SW 1271 (cell line): ENCODE measurements at places on chromosomes 1 and 21.

GRCh38 chr1:27804791-27805190, 25.8 kb upstream of the PPP1R8 start:
- DNase-seq, result no peak

- DNase-seq, result no peak
Measured at GRCh38 chr1:112007169-112007568, 17.7 kb upstream of the KCND3 start.

GRCh38 chr21:37764691-37765090, 151.6 kb downstream of the KCNJ6 start:
- DNase-seq, result no peak

DNA sequence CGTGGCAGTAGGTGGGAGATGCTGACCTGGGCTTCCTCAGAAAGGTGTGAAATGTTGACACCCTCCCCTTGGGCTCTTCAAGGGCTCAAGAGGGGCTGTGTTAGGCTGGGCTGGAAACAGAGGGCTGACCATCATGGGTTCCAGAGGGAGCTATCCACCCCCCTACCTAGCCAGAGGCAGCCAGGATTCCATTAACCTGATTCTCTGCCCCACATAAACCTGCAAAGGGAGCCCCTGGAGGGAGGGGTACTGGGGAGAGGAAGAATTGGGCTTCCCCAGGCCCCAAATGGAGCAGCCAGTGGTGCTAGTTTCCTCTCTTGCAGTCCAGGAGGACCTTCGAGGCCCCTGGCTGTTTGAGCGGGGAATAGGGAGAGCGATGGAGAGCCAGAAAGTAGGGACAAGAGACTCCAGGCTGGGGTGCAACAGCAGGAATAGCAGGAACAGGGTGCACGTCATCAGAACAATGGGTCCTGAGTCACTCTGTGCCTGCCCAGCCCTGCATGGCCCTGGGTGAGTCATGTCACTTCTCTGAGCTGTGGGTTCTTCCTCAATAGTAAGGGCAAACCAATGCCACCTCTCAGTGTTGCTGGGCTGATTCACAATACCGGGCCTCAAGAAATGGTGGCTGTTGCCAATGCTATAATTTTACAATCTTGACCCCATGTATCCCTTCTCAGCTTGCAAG, 121.2 kb downstream of the EPHB2 start:
- DNase-seq, result peak; percentile 83

DNA sequence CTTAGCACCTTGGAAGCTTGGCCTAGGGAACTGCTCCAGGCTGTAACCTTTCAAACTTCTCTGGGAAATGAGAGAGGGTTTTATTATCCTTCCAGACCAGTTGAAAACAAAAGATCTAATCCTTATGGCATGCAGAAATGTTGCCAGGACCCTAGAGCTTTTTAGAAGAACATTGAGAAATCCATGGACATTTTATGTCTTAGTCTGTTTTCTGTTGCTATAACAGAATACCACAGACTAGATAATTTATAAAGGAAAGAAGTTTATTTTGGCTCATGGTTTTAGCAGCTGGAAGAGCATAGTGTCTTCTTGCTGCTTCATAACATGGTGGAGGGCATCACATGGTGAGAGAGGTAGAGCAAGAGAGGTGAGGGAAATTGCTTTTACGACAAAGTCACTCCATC, 25.8 kb downstream of the OSBPL9 start:
- DNase-seq, result no peak

DNA sequence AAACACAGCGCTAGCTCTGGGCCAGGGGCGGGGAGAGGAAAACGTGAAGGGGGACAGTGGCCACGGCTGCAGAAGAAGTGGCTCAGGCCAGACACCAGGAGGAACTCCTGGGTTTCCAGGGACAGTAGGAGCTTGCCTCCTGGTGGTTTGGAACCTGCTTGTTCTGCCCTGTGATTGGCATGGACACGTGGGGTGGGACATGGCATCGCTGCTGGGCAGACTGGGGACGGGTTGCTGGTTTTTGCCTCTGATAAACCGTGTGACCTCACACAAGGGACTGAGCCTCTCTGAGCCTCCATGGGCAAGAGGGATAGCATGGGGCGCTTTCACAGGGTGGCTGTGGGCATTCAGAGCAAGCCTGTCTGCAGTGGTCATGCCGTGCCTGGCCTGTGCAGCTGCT, 7.5 kb upstream of the PLCH2 start:
- DNase-seq, result no peak
